DND-41 (cell line): ENCODE measurements at places on chromosomes 5 and 9.

DNA sequence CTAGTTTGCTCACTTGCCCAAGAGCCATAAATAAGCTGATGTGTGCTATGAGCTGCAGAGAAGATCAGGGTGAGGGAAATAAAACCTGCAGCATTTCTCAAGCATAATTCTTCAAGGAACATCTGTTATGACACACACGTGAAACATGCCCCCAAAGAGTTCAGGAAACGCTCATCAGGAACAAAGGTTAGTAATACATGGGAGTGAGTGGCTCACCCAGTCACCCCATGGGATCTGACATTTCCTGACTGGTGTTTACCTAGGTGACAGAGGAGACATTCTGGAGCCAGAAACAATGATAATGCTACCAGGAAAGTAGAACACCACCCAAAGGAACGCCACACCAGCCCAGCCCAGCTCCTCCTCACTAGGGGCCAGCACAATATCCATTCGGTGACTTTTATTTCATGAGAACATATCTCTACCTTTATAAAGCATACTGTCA, 66.0 kb downstream of the FRMD3 start:
- no peak overlapping the region for H3K27ac ChIP-seq
- H3K4me1 ChIP-seq: no peaks in the 10 kb centered on the region
- no peaks in the 10 kb centered on the region for H3K36me3 ChIP-seq
- no peak overlapping the region for H3K4me3 ChIP-seq
- DNase-seq: no peak
- no peaks in the 10 kb centered on the region for H3K27me3 ChIP-seq

DNA sequence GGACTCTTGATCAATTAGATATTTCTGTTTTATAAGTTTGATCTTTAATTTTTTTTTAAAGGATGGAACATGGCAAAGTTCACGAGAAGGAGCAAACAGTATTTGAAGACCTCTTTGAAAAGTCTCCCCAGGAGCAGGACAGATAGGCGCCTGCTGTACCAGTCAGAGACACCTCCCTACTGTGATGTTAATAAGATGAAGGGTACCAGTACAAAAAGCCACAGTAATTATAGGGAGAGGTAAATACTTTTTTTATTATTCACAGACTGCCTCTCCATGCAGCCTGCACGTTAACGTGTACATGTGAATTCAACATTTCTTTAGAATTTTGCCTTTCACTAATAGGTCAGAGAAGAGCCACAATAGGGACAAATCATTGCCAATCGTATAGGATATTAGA, 146.5 kb upstream of the CDH6 start:
- no peaks in the 10 kb centered on the region for H3K27me3 ChIP-seq
- H3K36me3 ChIP-seq: no peaks in the 10 kb centered on the region
- H3K4me3 ChIP-seq: no peak overlapping the region
- H3K27ac ChIP-seq: no peak overlapping the region
- DNase-seq: no peak
- H3K4me1 ChIP-seq: no peaks in the 10 kb centered on the region

GRCh38 chr5:89327608-89328007, 444.6 kb upstream of the MEF2C start:
- H3K4me1 ChIP-seq: no peaks in the 10 kb centered on the region
- H3K27me3 ChIP-seq: no peaks in the 10 kb centered on the region
- H3K4me3 ChIP-seq: no peak overlapping the region
- H3K27ac ChIP-seq: no peak overlapping the region

DNA sequence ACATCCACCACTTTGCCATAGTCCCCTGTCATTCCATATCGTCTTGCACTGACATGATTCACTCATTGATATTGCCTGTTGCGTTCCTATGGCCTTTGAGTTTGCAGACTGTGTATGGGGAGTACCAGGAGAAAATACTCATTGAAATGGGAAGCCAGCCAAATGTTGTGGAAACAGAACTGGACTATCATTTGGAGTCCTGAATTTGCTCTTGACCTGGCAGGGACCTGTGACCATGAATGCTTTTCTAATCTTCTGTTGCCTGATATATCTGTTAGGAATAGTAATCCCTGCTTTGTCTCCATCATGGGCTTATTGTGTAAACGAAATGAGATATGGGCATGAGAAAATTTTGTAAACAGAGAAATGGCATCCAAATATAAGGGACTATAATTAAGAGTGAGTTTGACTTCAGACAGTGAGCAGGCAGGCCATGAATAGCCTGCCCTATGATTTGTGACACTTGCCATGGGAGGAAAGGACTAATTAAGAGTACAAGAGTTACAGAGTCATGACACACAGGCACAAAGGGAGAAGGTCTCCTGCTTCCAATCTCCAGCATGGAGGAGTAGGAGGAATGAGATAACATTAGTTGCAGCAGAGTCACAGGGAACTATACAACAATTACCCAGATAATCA, 572.9 kb upstream of the SGCD start:
- H3K36me3 ChIP-seq: no peaks in the 10 kb centered on the region
- H3K4me1 ChIP-seq: no peaks in the 10 kb centered on the region
- no peaks in the 10 kb centered on the region for H3K27me3 ChIP-seq
- no peak overlapping the region for H3K27ac ChIP-seq

GRCh38 chr9:35675204-35675603, 1.5 kb downstream of the CA9 start:
- no peak overlapping the region for H3K27ac ChIP-seq
- no peaks in the 10 kb centered on the region for H3K27me3 ChIP-seq
- H3K36me3 ChIP-seq: no peaks in the 10 kb centered on the region

- no peak for DNase-seq
- no peaks in the 10 kb centered on the region for H3K36me3 ChIP-seq
- H3K27ac ChIP-seq: no peak overlapping the region
- H3K4me1 ChIP-seq: no peaks in the 10 kb centered on the region
Observed at GRCh38 chr5:74341221-74341620, 299.3 kb downstream of the ENC1 start.

GRCh38 chr5:136482206-136482605, 116.9 kb upstream of the TRPC7 start:
- H3K36me3 ChIP-seq: no peaks in the 10 kb centered on the region
- H3K4me1 ChIP-seq: no peaks in the 10 kb centered on the region
- no peak overlapping the region for H3K4me3 ChIP-seq
- H3K27me3 ChIP-seq: peaks cover 3% of the 10 kb centered on the region
- no peak for DNase-seq

DNA sequence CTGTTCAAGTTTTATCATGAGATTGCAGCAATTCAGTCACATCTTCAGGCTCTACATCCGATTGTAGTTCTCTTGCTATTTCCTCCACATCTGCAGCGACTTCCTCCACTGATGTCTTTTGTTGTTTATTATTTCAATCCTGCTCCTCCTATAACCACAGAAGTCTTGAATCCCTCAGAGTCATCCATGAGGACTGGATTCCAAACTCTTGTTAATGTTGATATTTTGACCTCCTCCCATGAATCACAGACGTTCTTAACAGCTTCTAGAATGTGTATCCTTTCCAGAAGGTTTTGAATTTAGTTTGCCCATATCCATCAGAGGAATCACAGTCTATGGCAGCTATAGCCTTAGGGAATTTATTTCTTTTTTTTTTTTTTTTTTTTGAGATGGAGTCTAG, 3.6 kb downstream of the FBXO38 start:
- H3K27ac ChIP-seq: no peak overlapping the region
- peaks cover 32% of the 10 kb centered on the region for H3K4me1 ChIP-seq
- H3K36me3 ChIP-seq: peaks cover 10% of the 10 kb centered on the region; the same call in 1 of the 2 replicates
- H3K4me3 ChIP-seq: no peak overlapping the region

DNA sequence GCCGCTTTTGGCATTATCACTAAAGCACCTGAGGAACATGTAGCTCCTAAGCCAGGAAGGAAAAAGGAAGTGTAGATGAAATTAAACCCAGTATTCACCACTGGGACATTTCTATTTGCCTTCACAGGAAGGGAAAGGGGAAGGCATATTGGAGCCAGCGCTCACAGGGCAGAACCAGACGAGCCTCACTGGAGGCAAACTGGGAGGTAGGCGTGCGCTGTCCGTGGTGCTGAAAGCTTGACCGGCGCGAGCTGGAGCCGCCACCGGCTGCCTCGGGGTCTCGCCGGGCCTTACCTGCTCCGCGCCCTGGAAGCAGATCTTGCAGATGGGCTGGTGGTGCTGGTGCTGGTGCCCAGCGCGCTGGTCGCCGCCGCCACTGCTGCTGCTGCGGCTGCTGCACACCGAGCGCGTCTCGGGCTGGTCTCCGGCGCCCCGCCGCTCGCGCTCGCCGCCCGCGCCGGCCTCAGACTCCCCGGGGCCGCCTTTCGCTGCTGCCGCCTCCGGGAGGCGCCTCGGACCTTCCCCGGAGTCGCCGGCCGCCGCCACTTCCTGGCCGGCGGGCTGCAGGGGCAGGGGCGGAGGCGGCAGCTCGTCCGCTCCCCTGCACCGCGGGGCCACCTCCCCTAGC, 732 bp downstream of the MARCHF11 start:
- no peaks in the 10 kb centered on the region for H3K4me1 ChIP-seq
- H3K27me3 ChIP-seq: no peaks in the 10 kb centered on the region
- H3K36me3 ChIP-seq: no peaks in the 10 kb centered on the region
- peak; percentile 27 for DNase-seq
- H3K27ac ChIP-seq: no peak overlapping the region

- H3K27me3 ChIP-seq: no peaks in the 10 kb centered on the region
- no peaks in the 10 kb centered on the region for H3K36me3 ChIP-seq
- no peak overlapping the region for H3K4me3 ChIP-seq
- H3K4me1 ChIP-seq: no peaks in the 10 kb centered on the region
Observed at GRCh38 chr5:91245074-91245452, 138.1 kb downstream of the ARRDC3 start.

- no peaks in the 10 kb centered on the region for H3K4me1 ChIP-seq
- no peaks in the 10 kb centered on the region for H3K36me3 ChIP-seq
- no peaks in the 10 kb centered on the region for H3K27me3 ChIP-seq
- no peak overlapping the region for H3K4me3 ChIP-seq
- no peak for DNase-seq
Observed at GRCh38 chr9:10443181-10443867, 169.5 kb downstream of the PTPRD start.

DNA sequence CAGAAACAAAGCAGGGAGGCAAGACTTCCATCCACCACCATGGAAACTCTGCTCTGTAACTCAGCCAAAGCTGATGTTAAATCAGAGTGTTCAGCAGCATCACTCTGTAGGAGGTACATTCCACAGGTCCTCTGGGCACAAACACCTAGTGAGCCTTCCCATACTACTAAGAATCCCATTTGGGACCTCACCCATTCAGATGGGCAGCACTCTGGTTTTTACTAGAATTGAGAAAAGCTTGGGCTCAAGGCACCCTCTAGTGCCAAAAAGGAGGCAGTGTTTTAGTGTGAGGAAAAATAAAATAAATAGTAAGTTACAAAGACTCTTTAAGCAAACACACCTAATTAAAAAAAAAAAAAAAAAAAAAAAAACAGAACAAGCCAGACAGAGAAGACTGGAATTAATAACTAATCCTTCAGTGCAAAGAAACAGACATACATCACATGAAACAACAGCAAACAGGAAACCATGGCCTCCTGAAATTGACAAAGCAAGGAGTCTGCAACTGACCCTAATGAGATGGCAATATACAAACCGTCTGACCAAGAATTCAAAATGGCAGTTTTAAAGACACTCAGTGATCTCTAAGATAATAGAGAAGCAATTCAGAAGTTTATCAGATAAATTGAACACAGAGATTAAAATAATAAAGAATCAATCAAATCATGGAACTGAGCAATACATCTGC, 159.5 kb downstream of the GNA14 start:
- peaks cover 29% of the 10 kb centered on the region for H3K4me1 ChIP-seq
- peak; percentile 14 for DNase-seq
- no peaks in the 10 kb centered on the region for H3K36me3 ChIP-seq
- H3K27me3 ChIP-seq: no peaks in the 10 kb centered on the region
- peak overlapping the region; percentile 79 for H3K27ac ChIP-seq
- peak overlapping the region; percentile 15; the same call in 1 of the 2 replicates for H3K4me3 ChIP-seq

DNA sequence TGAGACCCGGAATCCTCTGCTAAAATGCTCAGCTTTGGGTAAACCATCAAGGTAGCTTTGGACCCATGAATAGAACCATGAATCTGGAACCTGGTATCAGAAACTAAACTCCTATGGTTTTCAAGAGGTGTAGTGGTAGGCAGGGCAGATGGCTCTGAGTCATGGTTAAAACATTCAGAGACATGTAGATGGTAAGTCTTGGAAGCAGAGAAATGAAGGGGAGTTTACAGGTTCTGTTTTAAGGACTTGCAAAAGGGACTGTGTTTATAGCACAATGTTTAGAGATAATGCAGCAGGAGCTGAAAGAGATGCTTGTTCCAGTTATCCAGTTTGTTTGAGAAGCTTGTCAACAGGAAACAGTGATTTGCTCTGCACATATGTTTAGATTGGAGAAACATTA, 36.0 kb upstream of the FBN2 start:
- no peaks in the 10 kb centered on the region for H3K27me3 ChIP-seq
- H3K4me3 ChIP-seq: no peak overlapping the region
- H3K27ac ChIP-seq: no peak overlapping the region

DNA sequence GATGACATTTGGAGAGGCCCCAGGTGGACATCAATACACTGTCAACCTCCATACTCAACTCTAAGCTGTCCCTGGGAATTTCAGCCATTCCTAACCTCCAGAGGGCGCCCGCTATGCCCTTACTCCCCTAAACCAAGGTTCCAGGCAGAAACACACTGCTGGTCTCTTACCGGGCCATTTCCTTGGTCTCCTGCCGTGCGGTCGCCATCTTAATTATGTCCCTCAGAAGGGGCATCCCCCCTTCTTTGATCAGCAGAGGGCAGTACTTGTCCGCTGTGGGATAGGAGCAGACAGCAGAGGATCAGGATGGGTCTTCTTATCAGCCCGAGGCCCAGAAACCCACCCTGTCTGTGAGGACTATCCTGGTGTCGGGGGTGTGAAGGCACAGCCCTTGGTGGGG, 9.3 kb upstream of the ZDHHC12 start:
- H3K36me3 ChIP-seq: peaks cover 34% of the 10 kb centered on the region
- H3K4me1 ChIP-seq: no peaks in the 10 kb centered on the region
- no peak overlapping the region for H3K27ac ChIP-seq
- no peaks in the 10 kb centered on the region for H3K27me3 ChIP-seq

DNA sequence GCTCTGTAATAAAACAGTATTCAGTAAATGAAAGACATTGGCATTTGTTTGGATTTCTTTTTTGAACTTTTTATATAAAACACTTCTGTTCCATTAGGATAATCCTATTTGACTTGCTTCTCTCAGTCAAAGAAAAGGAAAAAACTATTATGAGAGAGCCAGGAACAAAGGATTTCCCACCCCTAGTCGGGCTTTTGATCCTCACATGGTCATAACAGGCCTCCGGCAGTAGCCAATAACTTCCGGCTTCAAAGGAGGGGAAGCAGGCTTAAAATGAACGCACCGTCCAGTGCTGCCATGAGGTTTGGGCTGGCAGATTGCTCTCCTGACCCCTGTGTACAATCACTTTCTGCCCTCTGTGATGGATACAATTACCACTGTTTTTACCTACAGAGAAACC, 209.3 kb downstream of the ZNF608 start:
- no peak for DNase-seq
- H3K36me3 ChIP-seq: no peaks in the 10 kb centered on the region
- 0 out of 2 replicates have a peak, but pooled peaks cover 4% of the 10 kb centered on the region for H3K4me1 ChIP-seq
- H3K4me3 ChIP-seq: no peak overlapping the region
- no peaks in the 10 kb centered on the region for H3K27me3 ChIP-seq

DNA sequence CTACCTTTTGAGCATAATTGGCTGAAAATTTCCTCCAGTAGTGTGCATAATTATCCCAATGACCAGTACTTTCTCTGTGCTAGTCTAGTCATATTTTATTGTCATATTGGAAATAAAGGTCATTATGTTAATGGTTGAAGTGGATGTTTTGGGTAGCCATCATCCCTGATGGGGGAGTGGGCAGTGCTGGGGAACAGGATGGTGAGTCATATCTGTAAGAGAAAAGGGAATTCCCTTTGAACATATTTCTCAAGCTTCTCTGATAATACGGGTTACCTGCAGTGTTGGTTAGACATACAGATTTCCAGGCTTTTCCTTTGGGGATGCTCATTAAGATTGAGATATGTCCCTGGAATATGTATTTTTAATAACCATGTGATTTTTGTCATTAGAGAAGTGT, 33.3 kb upstream of the SPATA31D4 start:
- H3K27ac ChIP-seq: no peak overlapping the region
- H3K27me3 ChIP-seq: no peaks in the 10 kb centered on the region
- DNase-seq: no peak
- H3K36me3 ChIP-seq: no peaks in the 10 kb centered on the region
